ENCODE measurements at places on chromosomes 1 and 21. TPM values are rescaled to one million over a fixed set of nuclear protein-coding genes. Genes with fewer than 3 reads are reported as not detected.

- no peak for DNase-seq
- peak overlapping the region; percentile 21 for H3K27ac ChIP-seq
- peaks cover 9% of the 10 kb centered on the region for H3K36me3 ChIP-seq
- no peak overlapping the region for H3K4me3 ChIP-seq
- no peaks in the 10 kb centered on the region for H3K27me3 ChIP-seq
Measured at GRCh38 chr1:20610970-20611369, 22.1 kb downstream of the CDA start.

DNA sequence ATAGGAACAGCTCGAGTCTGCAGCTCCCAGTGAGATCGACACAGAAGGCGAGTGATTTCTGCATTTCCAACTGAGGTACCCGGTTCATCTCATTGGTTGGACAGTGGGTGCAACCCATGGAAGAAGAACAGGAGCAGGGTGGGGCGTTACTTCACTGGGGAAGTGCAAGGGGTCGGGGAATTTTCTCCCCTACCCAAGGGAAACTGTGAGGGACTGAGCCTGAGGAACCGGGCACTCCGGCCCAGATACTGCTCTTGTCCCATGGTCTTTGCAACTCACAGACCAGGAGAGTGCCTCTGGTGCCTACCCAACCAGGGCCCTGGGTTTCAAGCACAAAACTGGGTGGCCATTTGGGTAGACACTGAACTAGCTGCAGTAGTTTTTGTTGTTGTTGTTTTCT is 307.1 kb downstream of the AMY1C start:
- DNase-seq = no peak
- H3K36me3 ChIP-seq = no peaks in the 10 kb centered on the region
- peaks cover 1% of the 10 kb centered on the region for H3K27me3 ChIP-seq
- no peak overlapping the region for H3K4me3 ChIP-seq

DNA sequence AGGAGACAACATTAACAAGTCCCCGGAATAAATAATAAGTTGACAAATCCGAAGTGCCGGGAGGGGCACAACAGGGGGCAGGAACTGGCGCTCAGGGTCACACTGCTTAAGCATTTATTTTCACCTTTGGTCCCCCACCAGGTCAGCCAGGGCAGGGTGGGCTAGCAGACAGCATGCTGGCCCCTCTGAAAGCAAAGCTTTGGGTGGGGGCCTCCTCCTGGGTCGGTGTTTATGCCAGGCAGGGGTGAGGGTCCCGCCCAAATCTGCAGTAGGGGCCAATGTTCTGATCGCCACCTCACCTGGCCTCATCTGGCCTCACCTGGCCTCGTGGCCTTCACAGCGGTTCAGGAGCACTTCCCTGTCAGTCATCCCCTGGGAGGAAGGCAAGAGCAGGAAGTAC is 8.2 kb upstream of the FAM131C start:
- H3K36me3 ChIP-seq = no peaks in the 10 kb centered on the region
- DNase-seq = no peak
- H3K27ac ChIP-seq = no peak overlapping the region
- no peak overlapping the region for H3K4me3 ChIP-seq
- H3K27me3 ChIP-seq = peaks cover 3% of the 10 kb centered on the region

DNA sequence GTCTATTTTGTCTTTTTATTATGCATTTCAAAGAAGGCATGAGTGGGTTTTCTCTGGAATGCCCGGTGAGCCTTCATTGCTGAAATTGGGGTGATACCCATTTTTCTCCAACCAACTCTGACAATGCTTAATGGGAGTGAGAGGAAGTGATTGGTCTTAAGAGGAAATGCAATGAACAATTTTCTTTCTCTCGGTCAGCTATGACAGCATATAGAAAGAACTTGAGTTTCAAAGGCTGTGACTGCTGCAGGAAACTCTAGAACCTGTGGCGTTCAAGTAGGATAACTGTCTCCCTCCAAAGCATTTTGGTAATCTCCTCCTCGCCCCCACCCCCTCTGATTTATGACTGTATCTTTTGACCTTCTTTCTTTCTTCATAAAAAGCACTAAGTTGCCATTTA is 155.9 kb downstream of the LYPLAL1 start:
- H3K4me3 ChIP-seq = no peak overlapping the region
- DNase-seq = peak; percentile 48
- H3K36me3 ChIP-seq = peaks cover 9% of the 10 kb centered on the region
- no peak overlapping the region for H3K27ac ChIP-seq
- peaks cover 24% of the 10 kb centered on the region for H3K4me1 ChIP-seq
- peaks cover 10% of the 10 kb centered on the region for H3K27me3 ChIP-seq

DNA sequence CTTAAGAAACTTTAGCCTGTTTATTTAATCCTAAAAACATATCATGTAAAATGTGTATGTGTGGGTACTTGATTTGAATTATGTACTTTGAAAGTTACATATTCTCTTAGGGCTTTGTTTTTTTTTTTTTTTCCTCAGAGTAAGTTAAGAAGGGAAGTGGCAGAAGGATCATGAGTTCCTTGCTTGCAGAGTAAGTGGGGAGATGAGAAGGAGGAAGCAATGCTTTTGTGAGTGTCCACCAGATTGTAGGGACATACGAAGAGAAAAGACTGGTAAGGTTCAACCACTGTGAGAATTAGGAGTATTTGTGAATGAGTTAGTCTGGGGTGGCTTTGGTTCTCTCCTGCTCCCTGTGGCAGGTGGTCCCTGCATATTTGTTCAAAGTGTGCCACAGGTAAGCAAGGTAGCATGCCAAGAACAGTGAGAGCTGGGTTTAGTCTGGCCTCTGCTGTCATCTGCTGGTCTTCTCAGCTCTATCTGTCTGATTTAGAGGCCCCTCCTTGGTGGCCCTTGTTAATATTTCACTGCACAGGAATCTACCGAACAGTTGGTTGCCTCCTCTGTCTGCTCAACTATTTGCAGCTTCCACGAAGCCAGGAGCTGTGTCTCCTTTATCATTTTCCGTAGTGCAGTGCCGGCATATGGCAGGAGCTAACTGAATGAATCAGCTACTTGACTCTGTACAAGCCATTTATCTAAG is 9.5 kb downstream of the DNM3 start:
- H3K27me3 ChIP-seq = peaks cover 14% of the 10 kb centered on the region
- no peaks in the 10 kb centered on the region for H3K36me3 ChIP-seq
- H3K4me3 ChIP-seq = no peak overlapping the region
- no peak for DNase-seq

DNA sequence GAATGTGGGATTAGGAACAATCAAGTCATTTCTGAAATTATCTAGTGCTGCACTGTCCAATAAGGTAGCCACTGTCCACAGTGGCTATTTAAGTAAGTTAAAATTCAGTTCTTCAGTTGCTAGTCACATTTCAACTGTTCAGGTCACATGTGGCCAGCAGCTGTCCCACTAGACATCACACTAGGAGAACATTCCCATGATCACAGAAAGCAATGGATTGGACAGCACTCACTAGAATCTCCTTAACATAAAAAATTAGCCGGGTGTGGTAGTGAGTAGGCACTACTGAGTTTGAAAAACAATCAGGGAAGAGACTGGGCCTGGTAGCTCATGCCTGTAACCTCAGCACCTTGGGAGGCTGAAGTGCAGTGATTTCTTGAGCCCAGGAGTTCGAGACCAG is 33.6 kb downstream of the NUP133 start:
- no peaks in the 10 kb centered on the region for H3K27me3 ChIP-seq
- H3K4me3 ChIP-seq = no peak overlapping the region

DNA sequence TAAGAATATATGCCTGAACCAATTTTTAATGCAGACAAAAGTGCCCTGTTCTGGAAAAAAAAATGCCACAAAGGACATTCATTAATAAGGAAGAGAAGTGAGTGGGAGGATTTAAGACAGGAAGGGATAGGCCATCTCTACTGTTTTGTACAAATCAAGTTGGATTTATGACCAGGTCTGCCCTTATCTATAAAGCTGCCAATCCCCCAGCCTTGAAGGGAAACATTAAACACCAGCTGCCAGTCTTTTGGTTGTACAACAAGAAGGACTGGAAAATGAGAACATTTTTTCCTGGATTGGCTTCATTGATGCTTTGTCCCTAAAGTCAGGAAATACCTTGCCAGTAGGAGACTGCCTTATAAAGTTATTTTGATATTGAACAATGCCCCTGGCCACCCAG is 444.0 kb downstream of the NPHP4 start:
- H3K27me3 ChIP-seq = no peaks in the 10 kb centered on the region
- H3K4me3 ChIP-seq = no peak overlapping the region
- no peaks in the 10 kb centered on the region for H3K36me3 ChIP-seq
- no peaks in the 10 kb centered on the region for H3K4me1 ChIP-seq
- DNase-seq = no peak
- H3K27ac ChIP-seq = no peak overlapping the region

DNA sequence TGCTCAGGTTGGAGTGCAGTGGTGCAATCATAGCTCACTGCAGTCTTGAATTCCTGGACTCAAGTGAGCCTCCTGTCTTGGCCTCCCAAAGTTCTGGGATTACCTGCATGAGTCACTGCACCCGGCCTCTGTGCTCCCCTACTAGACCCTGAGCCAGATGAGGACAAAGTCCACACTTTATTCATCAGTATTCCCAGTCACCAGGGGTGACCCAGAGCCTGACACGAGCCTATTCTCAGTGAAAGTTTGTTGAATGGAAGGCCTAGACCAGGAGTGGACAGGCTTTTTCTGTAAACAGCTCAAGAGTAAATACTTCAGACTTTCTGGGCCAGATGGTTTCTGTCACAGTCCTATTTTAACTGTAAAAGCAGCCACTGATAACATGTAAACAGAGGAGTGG is 68.2 kb downstream of the MAB21L3 start:
- peaks cover 26% of the 10 kb centered on the region for H3K27me3 ChIP-seq
- H3K4me3 ChIP-seq = no peak overlapping the region
- H3K36me3 ChIP-seq = no peaks in the 10 kb centered on the region
- H3K27ac ChIP-seq = no peak overlapping the region

DNA sequence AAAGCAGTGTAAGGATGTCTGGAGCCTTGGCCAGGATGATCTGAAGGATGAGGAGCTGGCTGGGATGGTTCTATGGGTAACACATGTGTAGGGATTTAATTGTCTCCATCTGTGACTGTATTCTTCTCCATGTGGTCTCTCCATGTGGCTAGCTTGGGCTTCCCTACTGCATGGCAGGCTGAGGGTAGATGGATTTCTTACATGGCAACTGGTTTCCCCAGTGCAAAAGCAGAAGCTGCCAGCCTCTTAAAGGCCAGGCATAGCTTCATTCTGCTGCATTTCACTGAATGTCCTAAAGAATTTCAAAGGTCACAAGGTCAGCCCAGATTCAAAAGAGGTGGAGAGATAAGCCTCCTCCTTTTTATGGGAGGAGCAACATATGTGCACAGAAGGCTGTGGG is 61.7 kb downstream of the XCL2 start:
- H3K4me1 ChIP-seq = peaks cover 35% of the 10 kb centered on the region
- H3K4me3 ChIP-seq = no peak overlapping the region
- no peaks in the 10 kb centered on the region for H3K27me3 ChIP-seq
- no peak overlapping the region for H3K27ac ChIP-seq
- H3K36me3 ChIP-seq = peaks cover 4% of the 10 kb centered on the region
- DNase-seq = no peak

GRCh38 chr1:29148656-29149491 is 25.2 kb upstream of the TMEM200B start:
- peak overlapping the region; percentile 99 for H3K27ac ChIP-seq
- DNase-seq = no peak
- no peaks in the 10 kb centered on the region for H3K27me3 ChIP-seq
- H3K4me1 ChIP-seq = peaks cover 40% of the 10 kb centered on the region
- H3K36me3 ChIP-seq = peaks cover 76% of the 10 kb centered on the region

DNA sequence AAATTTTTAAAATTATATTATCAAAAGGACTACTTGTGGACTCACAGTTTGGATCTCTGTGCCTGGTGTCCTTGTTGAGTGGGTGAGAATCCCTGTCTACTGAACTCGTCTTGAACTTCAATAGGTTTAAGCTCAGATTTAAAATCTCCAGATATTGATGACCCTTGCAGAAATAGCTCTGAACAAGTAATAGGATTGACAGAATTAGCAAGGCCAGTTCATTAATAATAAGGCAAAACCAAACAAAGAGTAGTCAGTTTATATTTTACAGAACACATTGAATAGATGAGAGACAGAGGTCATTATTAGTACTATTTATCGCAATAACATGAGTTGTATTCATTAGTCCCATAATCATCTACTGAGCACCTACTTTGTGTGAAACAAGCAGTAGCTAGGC is at the start of gene PDC:
Gene PDC (minus strand): TSS at position 101 of the 400 bp plus-strand sequence. CDS start 11,655 bp downstream, outside the sequence.
- no peaks in the 10 kb centered on the region for H3K36me3 ChIP-seq
- H3K4me1 ChIP-seq = peaks cover 3% of the 10 kb centered on the region
- DNase-seq = no peak
- no peak within 1 kb of the TSS for H3K27ac ChIP-seq
- no peak within 1 kb of the TSS for H3K4me3 ChIP-seq

DNA sequence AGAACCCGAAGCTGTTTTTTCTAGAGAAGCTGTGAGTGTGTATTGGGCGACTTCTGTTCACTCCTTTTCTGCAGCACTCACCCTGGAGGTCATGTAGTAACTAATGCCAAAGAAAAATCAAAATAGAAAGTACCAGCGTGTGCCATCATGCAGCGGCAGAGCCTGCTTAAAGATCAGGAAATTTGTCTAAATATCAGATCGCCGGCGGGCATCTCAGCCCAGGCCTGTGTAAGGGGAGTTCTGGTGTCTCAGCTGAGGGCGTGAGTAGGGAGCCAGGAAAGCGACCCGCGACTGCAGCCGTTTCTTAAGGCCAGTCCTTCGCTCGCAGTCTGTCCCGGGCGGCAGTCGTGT is 768 bp downstream of the EDARADD start:
- peaks cover 21% of the 10 kb centered on the region for H3K4me1 ChIP-seq
- no peak for DNase-seq
- H3K27me3 ChIP-seq = peaks cover 20% of the 10 kb centered on the region
- H3K27ac ChIP-seq = no peak overlapping the region

DNA sequence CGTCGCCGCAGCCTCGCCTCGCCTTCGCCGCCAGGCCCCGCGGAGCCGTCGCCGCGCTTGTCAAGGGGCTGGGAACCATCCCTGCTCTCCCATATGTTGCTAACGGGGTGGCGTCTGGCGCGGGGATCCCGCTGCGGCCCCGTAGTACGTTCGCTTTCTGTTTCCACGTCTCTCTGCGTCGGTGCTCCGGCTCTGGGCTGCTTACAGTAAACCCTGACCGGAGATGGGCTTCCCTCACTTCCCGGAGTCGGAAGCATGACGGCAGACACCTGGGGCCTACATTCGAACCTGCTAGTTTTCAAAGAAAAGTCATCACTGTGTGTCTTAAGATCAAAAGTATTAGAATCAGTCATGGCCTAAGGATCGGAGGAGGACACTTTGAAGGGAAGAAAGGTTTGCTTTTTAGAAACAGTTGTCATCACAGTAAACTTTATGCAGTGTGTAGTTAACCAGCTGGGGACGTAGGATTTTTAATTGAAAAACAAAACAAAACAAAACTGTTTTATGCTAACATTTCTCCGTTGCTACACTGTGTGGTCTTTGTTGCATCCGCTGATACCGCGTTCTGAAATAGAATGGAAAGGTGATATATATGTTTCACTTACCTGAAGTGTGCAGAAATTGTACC is 69.0 kb downstream of the SLC35A3 start:
- peak; percentile 42 for DNase-seq
- H3K4me1 ChIP-seq = peaks cover 41% of the 10 kb centered on the region
- peak overlapping the region; percentile 100 for H3K27ac ChIP-seq
- H3K36me3 ChIP-seq = peaks cover 29% of the 10 kb centered on the region
- H3K4me3 ChIP-seq = peak overlapping the region; percentile 100

GLIS1 gene
- total RNA-seq = 1.2 TPM

TRIM58 gene
- not detected for total RNA-seq

BTBD19 gene
- 12.2 TPM for total RNA-seq

RCSD1 gene
- not detected for total RNA-seq

BRDT gene
- not detected for total RNA-seq

LRRC8B gene
- 0.17 TPM for total RNA-seq

ATP1A2 gene
- not detected for total RNA-seq

GJA8 gene
- not detected for total RNA-seq

RIMS3 gene
- total RNA-seq = 0.05 TPM
